ENCODE measurements at places on chromosomes 2 and 18.

DNA sequence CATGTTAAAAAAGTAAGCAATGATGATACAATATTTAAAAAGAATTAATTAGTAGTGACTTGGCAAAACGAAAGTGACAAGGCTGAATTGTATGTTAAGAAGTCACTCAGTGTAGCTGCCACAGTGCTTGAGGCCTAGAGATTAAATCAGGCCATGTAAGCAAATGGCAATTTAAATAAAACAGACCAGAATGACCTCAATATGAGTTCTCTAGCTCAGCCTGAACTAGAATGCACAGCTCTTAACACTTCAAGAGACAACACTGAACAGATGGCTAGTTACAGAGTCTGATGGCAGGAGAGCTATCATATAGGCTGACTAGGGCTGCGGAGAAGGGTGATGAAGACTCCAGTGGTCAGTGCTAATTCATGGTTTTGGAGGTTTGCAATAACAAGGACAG is 117.9 kb upstream of the ZBTB14 start:
- DNase-seq: no peak

DNA sequence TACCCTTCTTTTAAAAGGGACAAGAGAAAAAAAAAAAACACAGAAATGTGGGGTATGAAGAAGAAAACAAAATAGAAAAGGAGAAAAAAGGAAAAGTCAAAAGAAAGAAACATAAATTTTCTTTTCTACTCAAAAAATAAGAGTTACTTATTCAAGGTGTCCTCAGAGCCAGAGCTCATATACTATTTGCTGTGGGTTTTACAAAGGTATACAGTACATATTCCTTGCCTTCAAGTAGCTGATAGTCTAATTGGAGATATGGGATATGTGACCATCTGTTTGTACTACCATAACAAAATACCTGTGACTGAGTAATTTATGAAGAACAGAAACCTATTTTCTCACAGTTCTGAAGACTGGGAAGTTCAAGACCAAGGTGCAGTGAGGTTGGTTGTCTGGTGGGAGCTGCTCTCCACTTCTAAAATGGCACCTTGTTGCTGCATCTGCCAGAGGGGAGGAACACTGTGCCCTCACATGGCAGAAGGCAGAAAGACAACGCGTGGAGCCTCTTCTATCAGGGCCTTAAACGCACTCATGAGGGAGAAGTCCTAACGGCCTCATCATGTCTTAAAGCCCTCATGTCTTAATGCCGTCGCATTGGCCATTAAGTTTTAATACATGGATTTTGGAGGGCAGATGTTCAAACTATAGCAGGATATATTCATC is 33.9 kb downstream of the NBAS start:
- DNase-seq: no peak

GRCh38 chr2:85057226-85057962 is 75.8 kb upstream of the TCF7L1 start:
- DNase-seq: no peak

- no peak for DNase-seq
Measured at GRCh38 chr18:61019338-61020301, 313.6 kb upstream of the CDH20 start.

DNA sequence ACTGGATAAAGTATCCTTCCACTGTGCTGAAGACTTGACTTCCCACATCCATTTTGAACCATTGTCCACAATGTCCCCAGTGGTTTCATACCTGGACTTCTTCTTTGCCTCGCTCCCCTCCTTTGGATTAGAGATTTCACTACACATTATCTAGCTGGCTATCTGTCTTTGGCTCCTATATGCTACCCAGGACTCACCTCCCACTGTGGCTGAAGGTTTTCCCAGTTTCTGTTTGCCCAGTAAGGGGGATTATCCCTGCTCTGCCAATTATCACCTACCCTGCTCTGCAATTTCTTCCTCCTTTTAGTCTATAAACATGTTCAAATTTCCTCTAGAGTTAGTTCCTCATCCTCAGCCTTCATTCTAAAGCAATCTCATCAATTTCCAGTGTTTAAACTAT is 9.1 kb downstream of the NDUFS1 start:
- DNase-seq: no peak

- no peak for DNase-seq
Measured at GRCh38 chr2:209523867-209524266, 100.0 kb downstream of the MAP2 start.

- peak; percentile 47 for DNase-seq
Measured at GRCh38 chr2:165833156-165833555, 39.1 kb upstream of the GALNT3 start.

DNA sequence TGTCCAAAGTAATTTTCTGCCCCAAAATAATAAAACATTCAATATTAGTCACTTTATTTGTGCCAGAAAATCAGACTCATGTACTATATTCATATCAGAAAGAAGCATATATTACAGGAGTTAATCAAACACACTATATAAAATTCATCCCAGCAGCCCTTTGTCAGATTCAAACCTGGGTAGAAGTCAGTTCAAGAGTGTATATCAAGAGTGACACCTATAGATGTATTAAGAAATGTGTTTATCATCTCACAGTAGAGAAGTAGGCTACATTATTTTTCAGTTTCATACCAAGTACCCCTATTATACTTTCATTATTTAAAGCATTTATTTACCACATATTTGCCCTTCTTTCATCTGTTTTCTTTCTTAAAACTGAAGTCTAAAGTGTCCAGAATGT is 193.2 kb upstream of the DDX18 start:
- DNase-seq: no peak
